ENCODE measurements at places on chromosomes 4 and X. TPM values are rescaled to one million over a fixed set of nuclear protein-coding genes. Genes with fewer than 3 reads are reported as not detected.

Gene ZNF157
- 0.09 TPM for total RNA-seq

Gene TCEAL2
- not detected for total RNA-seq

Gene TLR2
- total RNA-seq: 0.55 TPM

Gene RBM46
- total RNA-seq: not detected

Gene DHX15
- total RNA-seq: 129 TPM

Gene MAMLD1
- total RNA-seq: 1.2 TPM

Gene PAGE5
- total RNA-seq: not detected

Gene MED28
- 10.1 TPM for total RNA-seq

Gene GYPE
- total RNA-seq: 0.37 TPM

Gene CCDC110
- 5.0 TPM for total RNA-seq

Gene PARM1
- 0.89 TPM for total RNA-seq

Gene TBC1D9
- total RNA-seq: 50.2 TPM

Gene OTC
- total RNA-seq: not detected

Gene UGT2B10
- total RNA-seq: not detected

Gene CXorf65
- total RNA-seq: not detected

Gene FGD1
- 9.5 TPM for total RNA-seq

Gene P2RY4
- total RNA-seq: not detected

Gene S100G
- not detected for total RNA-seq

Gene PHOX2B
- not detected for total RNA-seq

Gene TENM3
- 28.5 TPM for total RNA-seq

Gene PGAM4
- total RNA-seq: not detected

Gene TCP11X2
- not detected for total RNA-seq
